Spleen (tissue), 13 donors: ENCODE measurements at places on chromosomes 2 and 18. TPM values are rescaled to one million over a fixed set of nuclear protein-coding genes. Genes with fewer than 3 reads are reported as not detected.
A peak's percentile ranks its signal among the peaks of the same experiment; 100 is the strongest.

- peak; percentile 25 for DNase-seq
Measured at GRCh38 chr2:26530696-26531095, 52.8 kb upstream of the OTOF start.

DNA sequence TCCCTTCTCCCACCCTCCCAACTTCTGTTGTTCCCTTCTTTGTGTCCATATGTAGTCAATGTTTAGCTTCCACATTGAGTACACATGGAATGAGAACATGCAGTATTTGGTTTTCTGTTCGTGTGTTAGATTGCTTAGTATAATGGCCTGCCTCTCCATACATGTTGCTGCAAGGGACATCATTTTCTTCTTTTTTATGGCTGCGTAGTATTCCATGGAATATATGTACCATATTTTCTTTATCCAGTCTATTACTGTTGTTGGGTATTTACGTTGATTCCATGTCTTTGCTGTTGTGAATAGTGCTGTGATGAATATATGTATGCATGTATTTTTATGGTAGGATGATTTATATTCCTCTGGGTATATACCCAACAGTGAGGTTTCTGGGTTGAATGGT, 42.0 kb downstream of the NUP35 start:
- DNase-seq: no peak

Gene TUBB8B
- polyA plus RNA-seq: not detected

- DNase-seq: no peak
Measured at GRCh38 chr18:78722386-78722785, 257.2 kb upstream of the SALL3 start.

- DNase-seq: no peak
Measured at GRCh38 chr2:73408198-73408597, 22.6 kb downstream of the ALMS1 start.

Gene ZSWIM2
- polyA plus RNA-seq: not detected
